A549 (cell line): ENCODE measurements at places on chromosomes 6 and 20.
A peak's percentile ranks its signal among the peaks of the same experiment; 100 is the strongest.

- no peak for DNase-seq
These were observed 1.7 kb upstream of the TFAP2C start for GRCh38 chr20:56627122-56628014.

DNA sequence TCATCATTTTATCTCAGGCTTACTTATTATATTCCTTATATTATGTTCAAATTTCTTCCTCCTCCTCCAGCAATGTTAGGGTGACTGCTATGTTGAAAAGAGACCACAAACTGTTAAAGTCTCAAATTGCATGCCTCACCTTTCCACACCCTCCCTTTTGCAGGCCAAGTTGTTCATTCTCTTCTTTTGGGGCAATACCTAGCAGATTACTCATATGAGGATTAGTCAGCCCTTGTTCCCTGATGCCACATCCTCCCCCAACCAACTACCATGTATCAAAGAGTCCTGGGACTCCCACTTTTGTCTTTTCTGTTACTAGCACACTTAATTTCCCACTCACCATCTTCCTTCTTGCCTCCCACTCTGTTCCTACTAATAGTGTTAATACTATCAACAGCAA is 434.7 kb downstream of the BCKDHB start:
- no peak for DNase-seq

DNA sequence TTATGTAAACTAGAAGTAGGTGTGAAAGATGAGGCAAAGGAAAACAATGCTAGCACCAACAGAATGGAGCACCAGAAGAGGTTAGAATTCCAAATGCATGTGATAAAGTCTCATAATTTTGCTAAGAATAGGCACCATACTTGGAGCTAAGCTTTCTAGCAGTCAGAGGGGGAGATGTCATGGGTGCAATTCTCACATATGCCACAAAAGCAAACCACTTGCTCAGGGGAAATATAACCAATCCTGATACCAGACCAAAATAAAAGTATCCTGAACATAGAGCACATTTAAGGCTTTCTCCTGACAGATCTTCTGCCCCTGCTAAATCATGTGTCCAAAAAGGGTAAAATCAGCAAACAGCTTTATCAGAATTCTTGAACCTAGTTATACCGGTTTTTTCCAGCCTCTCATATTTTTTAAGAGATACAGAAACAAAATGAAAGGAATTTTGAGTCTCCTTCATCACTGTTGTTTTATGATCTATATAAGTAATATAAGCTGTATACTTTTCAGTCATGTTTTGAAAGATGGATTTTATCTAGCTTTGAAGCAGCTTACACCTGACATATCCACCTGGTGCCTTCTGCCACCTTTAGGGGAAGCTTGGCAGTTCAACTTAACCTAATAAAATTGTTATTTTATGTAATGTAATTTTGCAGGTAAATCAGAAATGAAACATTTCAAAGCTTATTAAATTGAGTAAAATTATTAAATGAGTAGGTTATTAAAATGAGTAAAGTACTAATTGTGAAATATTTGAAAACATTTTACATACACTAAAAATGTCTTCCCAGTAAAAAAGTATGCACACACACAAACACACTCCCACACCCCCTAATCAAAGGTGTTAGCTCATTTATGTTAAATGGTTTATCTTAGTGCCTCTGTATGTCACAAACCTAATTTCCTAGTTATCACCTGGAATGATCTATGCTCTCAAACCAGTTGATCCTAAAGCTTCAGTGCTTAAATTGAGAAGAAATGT is 2.8 kb downstream of the SPO11 start:
- DNase-seq = no peak

DNA sequence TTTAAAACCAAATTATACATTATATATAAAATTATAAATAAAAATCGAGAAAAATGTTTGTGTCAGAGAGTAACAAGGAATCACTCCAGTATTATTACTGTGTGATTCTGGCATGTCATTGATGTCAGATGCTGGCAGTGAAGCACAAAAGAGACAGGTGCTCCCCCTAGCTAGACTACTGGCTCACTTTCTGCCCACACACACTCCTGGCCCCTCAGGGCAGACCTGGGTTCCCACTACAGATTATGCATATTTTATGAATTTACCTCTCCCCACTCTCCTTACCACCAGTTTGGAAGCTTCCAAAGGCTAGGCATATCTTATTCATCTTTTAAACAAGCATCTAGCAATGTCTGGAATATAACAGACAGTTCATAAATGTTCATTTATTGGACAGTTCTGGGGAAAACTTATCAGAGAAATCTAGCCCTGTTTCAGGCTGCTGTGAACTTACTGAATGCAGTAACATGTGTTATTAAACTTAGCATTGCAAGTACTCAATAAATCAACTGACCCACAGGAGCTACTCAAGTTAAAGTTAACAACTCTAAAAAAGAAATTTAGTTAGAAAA is 12.8 kb downstream of the SNX3 start:
- no peak for DNase-seq

DNA sequence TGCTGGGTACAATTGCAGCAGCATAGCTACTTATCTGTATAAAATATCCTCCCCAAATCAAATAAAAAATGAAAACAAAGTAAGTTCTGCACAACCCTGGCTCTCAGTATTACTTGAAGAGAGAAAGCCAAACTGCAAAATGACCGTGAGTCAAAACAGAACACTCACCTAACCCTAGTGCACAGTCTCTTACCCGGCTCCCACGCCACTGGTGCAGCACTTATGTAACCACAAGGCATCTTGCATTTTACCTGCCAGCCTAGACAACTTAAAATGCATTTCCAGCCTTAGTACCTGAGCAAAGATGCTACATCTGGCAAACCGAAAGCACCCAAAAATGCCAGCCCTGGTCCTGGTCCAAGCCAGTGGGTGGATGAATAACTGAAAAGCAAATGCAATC is 12.4 kb upstream of the SIRPB1 start:
- no peak for DNase-seq

DNA sequence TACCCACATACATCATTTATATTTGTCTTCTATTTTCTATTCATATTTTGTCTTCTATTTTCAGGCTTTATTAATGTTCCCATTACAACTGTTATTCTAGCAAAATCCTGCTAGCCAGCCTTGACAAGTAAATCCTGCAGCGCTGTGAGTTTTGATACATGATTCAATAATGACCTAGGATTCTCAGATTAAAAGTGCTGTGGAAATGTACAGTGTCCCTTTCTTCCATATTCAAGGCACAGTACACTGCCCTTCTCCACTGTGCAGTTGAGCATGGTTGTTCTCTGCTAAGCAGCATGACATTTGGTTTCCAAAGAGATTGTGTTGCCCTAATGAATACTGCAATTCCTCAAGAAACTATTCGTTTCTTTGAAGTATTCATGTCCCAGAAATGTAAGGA is 5.8 kb upstream of the HEY2 start:
- DNase-seq = no peak

- no peak for DNase-seq
These were observed 64.8 kb downstream of the JARID2 start for GRCh38 chr6:15310680-15311079.

- DNase-seq = no peak
These were observed 330.1 kb upstream of the MARCKS start for GRCh38 chr6:113526995-113527394.

GRCh38 chr6:31896856-31897611 is 464 bp downstream of the EHMT2 start:
- DNase-seq = no peak

- peak; percentile 69 for DNase-seq
These were observed 41.7 kb upstream of the NAA20 start for GRCh38 chr20:19975436-19975799.

- no peak for DNase-seq
These were observed 159.8 kb downstream of the NRN1 start for GRCh38 chr6:5846889-5847288.

GRCh38 chr6:28002161-28002560 is 45.1 kb downstream of the OR2B6 start:
- no peak for DNase-seq
